ENCODE measurements at places on chromosomes 4 and X. TPM values are rescaled to one million over a fixed set of nuclear protein-coding genes. Genes with fewer than 3 reads are reported as not detected.
A peak's percentile ranks its signal among the peaks of the same experiment; 100 is the strongest.

DNA sequence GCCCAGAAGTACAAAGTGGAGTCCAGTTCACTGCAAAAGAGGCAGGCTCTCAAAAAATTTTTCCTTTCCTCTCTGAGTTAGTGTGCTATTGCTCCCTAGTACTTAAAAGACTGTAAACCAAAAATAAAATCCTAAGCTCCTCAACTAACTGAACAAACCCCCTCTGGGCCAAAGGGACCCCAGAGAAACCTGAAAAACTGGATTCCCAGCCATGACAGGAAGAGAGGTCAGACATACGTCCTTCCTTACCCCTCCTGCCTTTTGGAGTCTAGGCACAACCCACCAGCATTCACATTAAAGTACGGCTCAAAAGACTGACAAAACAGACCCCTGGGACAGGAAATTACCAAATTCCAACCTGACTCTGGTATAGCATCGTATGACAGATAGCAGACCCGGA is 957.9 kb upstream of the PRKX start:
- no peak for DNase-seq

- DNase-seq = peak; percentile 92
Measured at GRCh38 chr4:75724867-75725724, 719 bp downstream of the USO1 start.

- no peak for DNase-seq
Measured at GRCh38 chrX:39883666-39884065, 214.1 kb downstream of the BCOR start.

MAGEA8 gene
- total RNA-seq = not detected

- DNase-seq = no peak
Measured at GRCh38 chrX:135977611-135978010, 3.8 kb upstream of the MMGT1 start.

ASB12 gene
- total RNA-seq = not detected

GRCh38 chr4:81472281-81473182 is 825 bp upstream of the RASGEF1B start:
- no peak for DNase-seq

PLA2G12A gene
- total RNA-seq = 31.9 TPM

DNA sequence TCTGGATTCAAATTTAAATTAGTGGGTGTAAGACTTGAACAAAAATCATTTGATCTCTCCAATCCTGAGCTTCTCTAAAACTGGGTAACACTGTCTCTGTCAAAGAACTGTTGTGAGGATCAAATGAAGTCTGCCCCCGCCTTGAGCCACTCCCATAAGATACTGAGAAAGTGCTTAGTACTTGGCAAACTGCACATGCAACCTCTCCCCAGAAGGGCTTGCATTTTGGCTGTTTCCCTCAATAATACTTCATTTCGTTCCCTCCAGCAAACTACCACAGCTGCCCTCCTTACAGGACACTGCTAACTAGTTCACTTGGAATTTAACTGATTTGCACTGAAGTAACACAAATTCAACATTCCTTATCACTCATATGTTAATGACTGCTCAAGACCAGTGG is 79.8 kb downstream of the APBB2 start:
- no peak for DNase-seq

CYLC1 gene
- not detected for total RNA-seq

DNA sequence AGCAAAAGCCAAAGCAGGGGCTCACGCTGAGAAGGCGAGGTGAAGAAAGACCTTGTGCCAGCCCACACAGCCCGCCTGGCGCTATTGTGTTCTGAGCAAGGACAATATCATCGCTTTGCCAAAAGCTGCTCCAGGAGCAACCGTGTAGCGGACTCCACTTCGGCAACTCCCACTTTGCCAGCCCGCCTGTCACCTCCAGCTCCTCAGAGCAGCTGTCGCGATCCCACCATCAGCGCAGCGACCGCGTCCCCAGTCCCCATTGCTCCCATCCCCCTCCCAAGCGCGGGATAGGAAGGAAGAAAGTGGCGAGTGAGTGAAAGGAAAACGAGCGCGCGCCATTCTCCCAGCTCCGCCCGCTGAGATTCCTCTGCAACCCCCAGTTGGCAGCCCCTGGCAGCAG is 759 bp downstream of the ZC4H2 start:
- no peak for DNase-seq

DNA sequence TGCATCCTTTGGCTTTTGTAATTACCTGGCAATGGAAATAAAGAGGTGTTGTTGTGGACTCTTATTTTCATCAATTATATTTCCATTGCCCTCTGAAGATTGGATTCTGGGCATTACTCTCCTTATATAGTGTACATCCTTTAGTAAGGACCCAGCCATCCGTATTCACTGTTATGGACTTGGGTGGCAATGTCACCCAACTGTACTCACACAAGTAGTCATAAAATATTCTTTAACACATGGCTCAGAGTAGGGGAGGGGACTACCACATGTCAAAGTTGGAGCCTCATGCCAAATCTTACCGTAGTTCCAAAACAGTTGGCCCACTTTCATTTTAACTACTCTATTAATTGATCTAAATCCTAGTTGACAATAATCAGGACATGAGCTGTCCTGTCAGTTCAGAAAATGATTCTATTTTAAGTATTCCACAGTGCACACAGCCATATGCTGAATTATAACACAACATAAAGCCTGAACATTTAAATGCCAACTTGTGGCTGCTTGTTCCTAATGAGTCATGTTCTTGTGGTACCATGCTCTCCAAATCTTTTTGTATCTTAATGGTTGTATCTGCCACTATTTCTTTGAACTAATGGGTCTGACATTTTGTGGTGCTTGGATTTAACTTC is 4.9 kb downstream of the FRAS1 start:
- no peak for DNase-seq

- DNase-seq = no peak
Measured at GRCh38 chr4:179196511-179196910, 1754.3 kb upstream of the AGA start.

- no peak for DNase-seq
Measured at GRCh38 chr4:69823048-69823447, 36.9 kb downstream of the SULT1E1 start.

- no peak for DNase-seq
Measured at GRCh38 chr4:5571646-5572045, 136.7 kb downstream of the EVC2 start.

GRCh38 chr4:79081973-79082372 is 142.7 kb upstream of the PAQR3 start:
- DNase-seq = no peak
